Renal cortical epithelial cell (primary cell): ENCODE measurements at places on chromosomes 3 and 15. TPM values are rescaled to one million over a fixed set of nuclear protein-coding genes. Genes with fewer than 3 reads are reported as not detected.

PFN2 gene
- 133 and 181 TPM in 2 replicates for total RNA-seq

SKIC8 gene
- total RNA-seq = 60.6 and 89.1 TPM in 2 replicates

POU1F1 gene
- not detected in 2 replicates for total RNA-seq

ZBED2 gene
- total RNA-seq = 13.5 and 15.2 TPM in 2 replicates

MUSTN1 gene
- not detected in 2 replicates for total RNA-seq

DUSP7 gene
- 6.2 and 8.2 TPM in 2 replicates for total RNA-seq

FGD5 gene
- total RNA-seq = 0.30 and 3.3 TPM in 2 replicates
